ENCODE measurements at places on chromosomes 5 and 9. TPM values are rescaled to one million over a fixed set of nuclear protein-coding genes. Genes with fewer than 3 reads are reported as not detected.

- no peaks in the 10 kb centered on the region for H3K36me3 ChIP-seq
- no peaks in the 10 kb centered on the region for H3K27me3 ChIP-seq
These were observed 71.3 kb downstream of the HRH2 start for GRCh38 chr5:175728885-175729828.

GRCh38 chr5:174724484-174725260 is at the start of gene MSX2:
Gene MSX2, plus strand, starts transcription at chr5:174724582. Its CDS starts 78 bp downstream, at chr5:174724660.
- H3K4me1 ChIP-seq: no peaks in the 10 kb centered on the region
- peak; percentile 72 for DNase-seq
- peak within 1 kb of the TSS; percentile 30 for H3K27ac ChIP-seq
- no peaks in the 10 kb centered on the region for H3K27me3 ChIP-seq
- H3K36me3 ChIP-seq: no peaks in the 10 kb centered on the region
- H3K4me3 ChIP-seq: peak within 1 kb of the TSS; percentile 43

GRCh38 chr9:116279230-116279629 is 125.6 kb downstream of the PAPPA start:
- no peak for DNase-seq
- no peaks in the 10 kb centered on the region for H3K27me3 ChIP-seq

DNA sequence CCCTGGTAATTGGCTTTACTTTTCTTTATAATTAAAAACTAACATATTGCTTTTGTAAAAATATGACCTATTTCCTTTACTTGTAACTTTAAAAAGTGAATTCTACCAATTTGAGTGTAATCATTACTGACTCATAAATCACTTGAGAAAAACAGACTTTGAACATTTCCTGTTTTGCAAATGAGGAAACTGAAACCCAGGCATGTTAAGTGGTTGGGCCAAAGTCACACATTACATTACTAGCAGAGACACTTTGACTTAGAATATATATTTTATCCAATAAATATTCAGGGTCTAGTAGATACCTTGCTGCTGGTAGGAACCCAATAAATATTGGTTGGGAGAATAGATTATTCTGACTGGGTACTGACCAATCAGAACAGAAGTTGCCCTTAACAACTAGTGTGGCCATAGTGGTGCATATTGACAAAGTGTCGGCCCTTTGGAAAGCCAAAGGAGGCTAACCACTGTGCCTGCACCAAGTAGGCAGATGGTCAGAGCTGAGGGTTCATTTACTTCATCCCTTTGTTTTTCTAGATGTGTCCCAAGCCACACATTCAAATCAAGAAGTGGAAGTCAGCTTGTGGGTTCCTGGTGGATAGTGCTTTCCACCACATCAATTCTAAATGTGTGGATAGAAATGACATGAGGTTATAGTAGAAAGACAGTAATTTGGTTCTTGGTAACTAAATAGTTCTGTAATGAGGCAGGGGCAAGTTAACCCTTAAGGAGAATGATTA is 365.1 kb upstream of the RIOK2 start:
- H3K27me3 ChIP-seq: no peaks in the 10 kb centered on the region
- no peaks in the 10 kb centered on the region for H3K4me1 ChIP-seq
- no peaks in the 10 kb centered on the region for H3K36me3 ChIP-seq
- no peak for DNase-seq

Gene CARD9
- 10.6 TPM for total RNA-seq

Gene PCDHGA5
- 1.8 TPM for total RNA-seq

DNA sequence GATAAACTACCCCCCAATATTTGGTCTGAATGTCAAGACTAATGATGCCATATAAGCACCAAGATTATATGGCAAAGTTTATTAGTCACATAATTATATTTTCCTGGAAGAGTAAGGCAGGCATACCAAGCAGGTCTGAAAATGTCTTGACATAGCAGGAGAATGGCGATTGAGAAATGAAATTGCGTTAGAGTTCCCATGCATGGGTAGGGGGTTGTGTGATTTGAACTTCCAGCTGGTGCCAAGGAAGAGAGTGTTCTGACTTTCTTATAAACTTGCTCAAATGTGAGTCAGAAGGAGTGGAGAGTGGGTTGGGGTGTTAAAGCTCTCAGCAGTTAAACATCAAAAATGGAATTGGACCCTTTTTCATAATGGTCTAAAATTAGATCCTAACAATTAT is 1200.6 kb upstream of the ACO1 start:
- no peak overlapping the region for H3K4me3 ChIP-seq
- DNase-seq: no peak
- H3K27ac ChIP-seq: no peak overlapping the region
- H3K27me3 ChIP-seq: no peaks in the 10 kb centered on the region

GRCh38 chr5:66609615-66610014 is 13.4 kb downstream of the MAST4 start:
- H3K4me3 ChIP-seq: no peak overlapping the region
- DNase-seq: no peak
- H3K4me1 ChIP-seq: no peaks in the 10 kb centered on the region
- no peaks in the 10 kb centered on the region for H3K36me3 ChIP-seq

DNA sequence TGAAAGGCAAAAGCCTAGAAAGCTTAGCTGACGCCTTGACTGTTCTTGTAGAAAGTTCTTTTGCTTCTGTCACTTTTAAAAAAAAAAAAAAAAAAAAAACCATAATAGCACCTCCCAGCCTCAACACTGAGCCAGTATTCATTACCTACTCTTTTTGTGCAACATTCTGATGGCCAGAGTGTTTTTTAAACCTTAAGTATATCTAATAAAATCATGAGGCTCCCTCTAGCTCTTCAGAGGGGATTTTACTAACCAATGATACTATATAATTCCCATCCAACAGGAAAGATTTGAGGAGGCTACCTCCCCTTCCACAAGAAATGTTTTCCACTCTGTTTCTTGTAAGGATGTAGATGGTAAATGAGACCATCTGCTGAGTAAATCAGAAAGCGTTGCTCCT is 3.9 kb downstream of the BNC2 start:
- peaks cover 4% of the 10 kb centered on the region for H3K4me1 ChIP-seq
- H3K27me3 ChIP-seq: no peaks in the 10 kb centered on the region
- no peak for DNase-seq
- H3K36me3 ChIP-seq: no peaks in the 10 kb centered on the region

DNA sequence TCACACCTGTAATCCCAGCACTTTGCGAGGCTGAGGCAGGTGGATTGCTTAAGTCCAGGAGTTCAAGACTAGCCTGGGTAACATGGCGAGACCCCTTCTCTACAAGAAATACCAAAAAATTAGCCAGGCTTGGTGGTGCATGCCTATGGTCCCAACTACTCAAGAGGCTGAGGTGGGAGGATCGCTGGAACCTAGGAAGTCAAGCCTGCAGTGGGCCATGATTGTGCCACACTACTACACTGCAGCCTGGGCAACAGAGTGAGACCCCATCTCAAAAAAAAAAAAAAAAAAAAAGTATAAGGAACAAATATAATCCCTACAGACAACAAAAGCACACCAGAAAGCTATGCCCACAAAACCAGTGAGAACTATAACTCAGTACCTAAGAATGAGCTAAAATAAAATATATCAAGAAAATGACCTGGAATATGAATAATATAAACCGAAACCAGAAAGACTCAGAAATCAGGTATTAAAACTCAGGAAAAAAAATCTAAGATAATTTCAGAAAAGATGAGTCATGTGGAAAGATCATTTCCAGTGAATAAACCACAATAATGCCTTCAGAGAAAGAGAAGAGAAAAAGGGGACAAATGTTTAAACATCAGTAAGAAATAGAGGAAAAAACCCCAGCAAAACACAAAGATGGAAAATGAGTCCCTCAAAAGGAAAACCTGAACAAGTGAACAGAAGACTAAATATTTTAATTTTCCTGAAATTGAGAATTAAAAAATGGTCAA is 57.4 kb downstream of the GOLPH3 start:
- H3K36me3 ChIP-seq: no peaks in the 10 kb centered on the region
- no peak overlapping the region for H3K27ac ChIP-seq
- H3K4me3 ChIP-seq: no peak overlapping the region
- H3K27me3 ChIP-seq: no peaks in the 10 kb centered on the region
- DNase-seq: no peak
- no peaks in the 10 kb centered on the region for H3K4me1 ChIP-seq

Gene AJM1
- total RNA-seq: 3.6 TPM

GRCh38 chr5:172429201-172429940 is 25.0 kb downstream of the SH3PXD2B start:
- H3K27me3 ChIP-seq: no peaks in the 10 kb centered on the region
- H3K36me3 ChIP-seq: no peaks in the 10 kb centered on the region
- H3K4me1 ChIP-seq: peaks cover 14% of the 10 kb centered on the region

GRCh38 chr5:124330595-124331220 is 415.7 kb downstream of the ZNF608 start:
- H3K4me1 ChIP-seq: no peaks in the 10 kb centered on the region
- no peaks in the 10 kb centered on the region for H3K36me3 ChIP-seq
- H3K27me3 ChIP-seq: no peaks in the 10 kb centered on the region

Gene DMRT2
- not detected for total RNA-seq

GRCh38 chr5:63025679-63026078 is 447.1 kb downstream of the LRRC70 start:
- H3K36me3 ChIP-seq: no peaks in the 10 kb centered on the region
- no peak for DNase-seq
- no peaks in the 10 kb centered on the region for H3K27me3 ChIP-seq
- H3K4me3 ChIP-seq: no peak overlapping the region

DNA sequence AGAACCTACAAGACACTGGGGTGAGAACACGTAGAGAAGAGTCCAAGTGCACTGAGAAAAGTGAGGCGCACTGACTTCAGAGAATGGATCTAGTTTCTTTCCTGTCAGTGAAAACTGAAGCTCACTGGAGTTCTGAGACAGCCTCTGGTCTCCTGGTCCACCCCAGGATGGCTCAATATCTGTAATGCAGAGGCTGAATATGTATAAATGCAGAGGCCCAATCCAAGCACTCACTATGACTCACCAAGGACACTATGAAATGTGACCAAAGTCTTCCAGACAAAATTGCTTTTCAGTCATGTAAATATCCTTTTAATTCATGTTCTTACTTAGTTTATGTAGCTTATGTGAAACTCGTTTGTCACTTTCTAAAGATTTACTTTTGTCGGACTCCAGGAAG is 53.8 kb downstream of the NFIB start:
- no peak overlapping the region for H3K27ac ChIP-seq
- H3K36me3 ChIP-seq: no peaks in the 10 kb centered on the region
- H3K4me3 ChIP-seq: no peak overlapping the region

DNA sequence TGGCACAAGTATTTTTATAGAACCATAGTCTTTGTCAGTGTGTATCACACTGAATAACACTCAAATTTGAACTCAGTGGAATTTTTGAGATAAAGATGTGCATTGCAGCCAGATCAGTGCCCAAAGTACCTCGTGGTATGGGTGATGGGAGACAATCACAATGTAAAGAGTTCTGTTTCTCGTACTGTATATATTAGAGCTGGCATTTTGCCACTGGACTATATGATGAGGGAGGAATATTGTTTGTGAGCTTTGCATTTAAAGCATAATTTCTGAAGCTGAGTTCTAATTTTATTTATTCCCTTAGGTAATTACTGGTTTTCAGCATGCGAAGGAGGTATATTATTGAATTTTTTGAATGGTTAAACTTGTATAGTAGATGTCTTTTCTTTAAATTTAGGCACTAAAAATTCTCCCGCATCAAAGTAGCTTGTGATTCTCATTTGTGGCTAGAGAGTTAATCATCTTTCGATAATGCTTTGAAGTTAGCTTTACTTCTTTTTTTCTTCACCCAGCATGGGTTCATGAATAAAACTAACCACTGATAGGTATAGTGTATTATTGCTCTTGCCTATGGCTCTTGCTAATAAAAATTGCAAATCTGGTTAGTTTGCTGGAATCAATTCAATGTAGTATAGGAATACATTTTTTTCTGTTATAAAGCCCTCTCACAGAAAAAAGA is 43.1 kb downstream of the PAM start:
- no peaks in the 10 kb centered on the region for H3K36me3 ChIP-seq
- H3K4me1 ChIP-seq: no peaks in the 10 kb centered on the region
- DNase-seq: no peak

Gene PCDHGA12
- 13.7 TPM for total RNA-seq

Gene SMIM15
- total RNA-seq: 41.4 TPM

GRCh38 chr9:122346478-122347347 is 24.1 kb upstream of the PTGS1 start:
- peak overlapping the region; percentile 45 for H3K4me3 ChIP-seq
- peaks cover 3% of the 10 kb centered on the region for H3K4me1 ChIP-seq
- no peaks in the 10 kb centered on the region for H3K36me3 ChIP-seq

DNA sequence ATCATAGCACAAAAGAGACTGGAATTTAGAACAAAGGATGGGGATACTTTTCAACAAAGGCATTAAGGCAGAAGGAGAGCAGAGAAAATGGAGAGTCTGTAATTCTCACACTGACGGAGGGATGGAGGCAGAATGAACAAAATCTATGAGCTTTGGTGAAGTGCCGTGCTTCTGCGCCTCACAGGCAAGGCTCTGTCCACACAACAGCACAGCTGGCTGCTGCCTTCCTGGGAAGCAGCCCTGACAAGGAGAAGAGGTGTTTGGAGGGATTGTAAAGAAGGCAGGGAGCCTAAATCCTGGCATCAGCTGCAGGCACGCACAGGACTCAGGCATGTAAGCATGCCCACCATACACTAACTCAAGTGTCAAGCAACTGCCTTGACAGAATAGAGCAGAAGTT is 485.2 kb upstream of the KIF2A start:
- H3K27me3 ChIP-seq: no peaks in the 10 kb centered on the region
- H3K27ac ChIP-seq: no peak overlapping the region
- H3K4me1 ChIP-seq: no peaks in the 10 kb centered on the region
- H3K36me3 ChIP-seq: no peaks in the 10 kb centered on the region

GRCh38 chr5:28779161-28779754 is 1740.9 kb upstream of the CDH9 start:
- no peaks in the 10 kb centered on the region for H3K27me3 ChIP-seq
- H3K4me3 ChIP-seq: no peak overlapping the region
- H3K27ac ChIP-seq: no peak overlapping the region
- H3K36me3 ChIP-seq: no peaks in the 10 kb centered on the region
- H3K4me1 ChIP-seq: no peaks in the 10 kb centered on the region

Gene RETREG1
- 0.51 TPM for total RNA-seq

Gene ARHGAP26
- 29.7 TPM for total RNA-seq

- DNase-seq: no peak
- no peaks in the 10 kb centered on the region for H3K4me1 ChIP-seq
- no peaks in the 10 kb centered on the region for H3K36me3 ChIP-seq
These were observed 19.1 kb upstream of the EDIL3 start for GRCh38 chr5:84403773-84404172.

Gene ARSB
- 10.0 TPM for total RNA-seq

Gene CNTNAP3
- total RNA-seq: 11.5 TPM

Gene SLCO4C1
- 0.09 TPM for total RNA-seq

GRCh38 chr5:116137544-116138378 is 52.9 kb downstream of the COMMD10 start:
- no peak overlapping the region for H3K27ac ChIP-seq
- no peak for DNase-seq
- no peaks in the 10 kb centered on the region for H3K36me3 ChIP-seq
- no peak overlapping the region for H3K4me3 ChIP-seq
- no peaks in the 10 kb centered on the region for H3K4me1 ChIP-seq

DNA sequence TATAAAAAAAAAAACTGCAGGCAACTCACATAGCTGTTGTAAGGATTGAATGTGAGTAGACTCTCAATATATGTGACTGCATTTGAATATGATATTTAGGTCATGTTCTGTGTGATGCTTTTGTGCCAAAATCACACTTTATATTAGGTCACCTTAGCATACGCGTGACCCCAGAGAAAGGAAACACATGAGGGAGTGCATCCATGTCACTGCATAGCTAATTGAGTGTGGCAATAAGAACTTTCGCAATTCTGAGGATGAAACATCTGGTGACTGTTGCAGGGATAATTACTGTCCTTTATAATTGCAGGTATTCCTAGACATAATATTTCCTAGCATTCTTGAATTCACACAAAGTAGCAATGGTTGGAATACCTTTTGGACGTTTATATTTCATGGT is 459.5 kb upstream of the KLF4 start:
- no peaks in the 10 kb centered on the region for H3K36me3 ChIP-seq
- no peak overlapping the region for H3K4me3 ChIP-seq
- H3K27ac ChIP-seq: no peak overlapping the region
- no peaks in the 10 kb centered on the region for H3K4me1 ChIP-seq
- DNase-seq: no peak
